ENCODE measurements at places on chromosomes 11 and 22.

- DNase-seq = no peak
Measured at GRCh38 chr11:59200423-59200746, 12.3 kb downstream of the MPEG1 start.

GRCh38 chr11:27085605-27086004 is 45.0 kb downstream of the BBOX1 start:
- no peak for DNase-seq

- no peak for DNase-seq
Measured at GRCh38 chr11:104892723-104893511, 5.3 kb downstream of the CASP12 start.

DNA sequence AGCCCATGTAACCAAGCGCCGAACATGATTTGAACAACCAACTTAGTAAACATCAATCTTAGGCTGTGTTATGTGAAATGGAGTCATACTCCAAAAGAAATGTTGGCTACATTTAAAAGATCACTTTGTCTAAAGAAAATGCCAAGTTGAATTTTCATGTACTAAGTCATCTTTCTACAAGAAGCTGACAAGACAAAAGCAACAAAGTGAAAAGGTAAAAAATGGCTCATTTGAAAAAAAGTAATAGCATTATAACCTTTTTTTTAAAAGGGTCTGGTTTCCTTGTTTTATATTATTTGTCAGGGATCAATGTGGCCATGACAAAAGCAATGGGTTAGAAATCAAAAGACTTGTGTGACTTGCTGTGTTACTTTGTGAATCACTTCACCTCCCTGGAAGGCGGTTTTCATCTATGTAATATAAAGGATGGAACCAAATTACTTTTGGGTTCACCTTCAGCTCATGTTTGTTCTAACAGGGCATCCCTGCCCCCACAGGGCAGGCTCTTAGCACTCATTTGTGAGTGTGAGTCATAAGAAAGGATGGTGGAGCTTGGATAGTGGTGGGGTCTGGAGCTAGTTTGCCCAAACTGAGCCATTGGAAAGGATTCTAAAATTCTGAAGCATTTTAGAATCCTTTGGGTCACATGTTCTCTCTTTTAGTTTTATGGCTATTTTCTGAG is 131.9 kb upstream of the MTMR2 start:
- DNase-seq = no peak

- peak; percentile 59 for DNase-seq
Measured at GRCh38 chr22:30694171-30694639, 469 bp upstream of the OSBP2 start.

DNA sequence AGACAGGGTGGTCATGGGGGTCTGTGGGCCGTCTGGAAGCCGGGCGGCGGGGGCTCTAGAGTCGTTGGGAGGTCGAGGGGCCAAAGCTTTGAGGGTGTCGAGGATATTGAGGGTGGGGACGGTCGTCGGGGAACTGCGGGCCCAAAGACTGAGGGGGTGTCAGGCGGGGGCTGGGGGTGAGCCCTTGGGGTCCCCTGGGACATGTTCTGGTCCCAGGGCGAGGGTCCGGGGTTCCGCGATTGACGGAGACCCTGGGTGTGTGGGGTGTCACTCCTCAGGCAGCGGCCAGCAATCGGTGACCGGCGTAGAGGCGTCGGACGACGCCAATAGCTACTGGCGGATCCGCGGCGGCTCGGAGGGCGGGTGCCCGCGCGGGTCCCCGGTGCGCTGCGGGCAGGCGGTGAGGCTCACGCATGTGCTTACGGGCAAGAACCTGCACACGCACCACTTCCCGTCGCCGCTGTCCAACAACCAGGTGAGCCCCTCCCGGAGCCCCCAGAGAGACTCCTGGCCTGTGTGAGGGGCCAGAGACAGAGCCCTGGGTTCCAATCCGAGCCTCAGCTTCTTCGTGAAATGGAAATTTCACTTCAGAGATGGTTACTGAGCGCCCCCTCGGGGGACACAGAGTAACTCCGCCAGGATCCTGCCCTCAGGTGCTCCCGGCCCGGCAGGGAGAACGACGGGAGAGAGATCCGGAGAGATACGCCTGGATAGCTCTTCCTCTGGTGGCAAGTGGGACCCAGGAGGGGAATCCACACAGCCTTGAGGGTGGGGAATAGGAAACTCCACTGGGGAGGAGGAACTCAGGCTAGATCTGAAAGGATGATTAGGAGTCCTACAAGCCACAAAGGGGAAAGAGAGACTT is 714 bp downstream of the SDF2L1 start:
- DNase-seq = peak; percentile 68

- DNase-seq = no peak
Measured at GRCh38 chr22:35957589-35957988, 71.0 kb downstream of the RBFOX2 start.

- no peak for DNase-seq
Measured at GRCh38 chr11:59418156-59418555, 8.1 kb downstream of the OR5A2 start.

- DNase-seq = no peak
Measured at GRCh38 chr22:38083931-38084631, at the start of gene SLC16A8. Gene SLC16A8 (minus strand): TSS chr22:38084184. CDS start chr22:38082873, 1,311 bp downstream.

- DNase-seq = no peak
Measured at GRCh38 chr11:1077033-1077416, 2.4 kb downstream of the MUC2 start.

DNA sequence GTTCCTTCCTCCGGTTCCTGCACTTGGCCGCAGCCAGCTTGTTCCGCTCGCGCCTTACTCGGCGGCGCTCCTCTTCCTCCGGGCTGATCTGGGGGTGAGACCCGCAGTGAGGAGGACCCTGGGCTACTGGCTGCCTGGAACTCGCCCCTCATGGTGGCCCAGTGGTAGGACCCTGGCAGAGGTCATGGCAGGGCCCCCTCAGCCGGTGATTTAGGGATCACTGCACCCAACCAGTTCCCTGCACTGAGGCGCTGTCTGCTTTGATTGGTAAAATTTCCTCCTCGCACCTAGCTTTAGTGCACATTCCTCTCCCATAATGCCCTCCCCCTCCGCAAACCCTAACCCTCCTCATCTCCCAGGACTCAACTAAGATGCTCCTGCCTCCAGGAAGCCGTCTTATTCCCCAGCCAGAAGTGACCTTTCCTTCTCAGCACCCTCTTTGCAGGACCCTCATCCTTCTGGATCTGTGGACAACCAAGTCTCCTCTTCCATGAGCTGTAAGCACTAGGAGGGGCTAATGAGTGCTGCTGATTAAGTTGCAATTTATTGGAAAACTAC is 3.6 kb downstream of the CCDC85B start:
- DNase-seq = peak; percentile 58

GRCh38 chr11:65419772-65420481 is 2.7 kb upstream of the NEAT1 start:
- peak; percentile 88 for DNase-seq

GRCh38 chr11:9956483-9956882 is 292.6 kb downstream of the SWAP70 start:
- DNase-seq = no peak

- no peak for DNase-seq
Measured at GRCh38 chr11:70510106-70510505, 111.8 kb downstream of the CTTN start.

DNA sequence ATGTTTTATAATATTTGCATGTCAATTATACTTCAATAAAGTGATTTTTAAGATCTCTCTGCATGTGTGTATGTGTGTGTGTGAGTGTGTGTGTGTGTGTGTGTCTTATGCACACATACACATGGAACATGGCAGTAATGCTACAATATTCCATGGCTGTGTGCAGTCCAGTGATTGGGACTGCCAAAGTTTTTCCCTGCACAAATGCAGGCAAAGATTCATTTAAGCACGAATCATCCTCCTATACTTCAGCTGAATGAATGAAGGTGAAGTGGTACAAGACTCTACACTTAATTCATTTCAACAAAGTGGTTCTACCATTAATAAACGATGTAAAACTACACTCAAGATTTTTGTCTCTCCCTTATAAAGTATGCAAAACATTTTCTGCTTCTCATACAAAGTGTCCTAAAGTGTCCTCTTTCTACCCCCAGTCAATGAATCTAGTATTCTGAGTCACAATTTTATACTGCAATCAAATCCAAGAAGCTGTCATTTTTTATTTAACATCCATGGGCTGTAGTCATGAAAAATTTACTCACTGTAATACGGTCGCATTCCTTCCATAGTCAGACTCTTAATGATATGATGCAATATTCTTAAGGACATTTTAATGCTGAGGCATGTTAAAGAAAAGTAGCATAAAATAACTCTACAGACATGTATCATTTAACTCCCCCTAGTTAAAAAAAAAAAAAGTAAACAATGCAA is 132.4 kb downstream of the TTC28 start:
- no peak for DNase-seq

DNA sequence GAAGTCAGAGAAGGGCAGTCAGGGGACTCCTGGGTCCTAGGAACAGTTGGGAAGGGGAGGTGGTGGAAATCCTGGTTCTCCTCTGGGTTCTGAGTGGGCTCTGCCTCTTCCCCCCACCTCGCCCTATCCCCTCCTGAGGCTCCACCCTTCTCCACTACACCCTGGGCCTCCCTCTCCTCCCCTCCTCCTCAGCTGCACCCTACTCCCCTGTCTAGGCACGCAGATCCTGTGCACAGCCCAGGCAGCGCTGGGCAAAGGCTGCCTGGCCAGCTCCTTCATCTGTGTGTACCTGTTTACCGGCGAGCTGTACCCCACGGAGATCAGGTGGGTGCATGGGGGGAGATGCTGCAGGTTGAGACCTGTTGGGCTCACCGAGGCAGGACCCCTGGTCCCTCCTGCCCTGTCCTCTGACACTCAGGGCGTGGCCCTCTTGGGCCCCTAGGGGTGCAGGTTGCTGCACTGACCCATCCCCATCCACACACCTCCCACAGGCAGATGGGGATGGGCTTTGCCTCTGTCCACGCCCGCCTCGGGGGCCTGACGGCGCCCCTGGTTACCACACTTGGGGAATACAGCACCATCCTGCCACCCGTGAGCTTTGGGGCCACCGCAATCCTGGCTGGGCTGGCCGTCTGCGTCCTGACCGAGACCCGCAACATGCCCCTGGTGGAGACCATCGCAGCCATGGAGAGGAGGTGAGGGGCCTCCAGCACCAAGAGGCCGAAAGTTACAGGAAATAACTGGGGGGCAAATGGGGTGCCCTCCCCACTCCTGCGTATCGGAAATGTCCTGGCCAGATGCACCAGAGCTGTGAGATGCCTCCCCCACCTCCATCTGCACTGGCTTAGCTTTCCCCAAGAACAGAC is 25.3 kb upstream of the POLA2 start:
- DNase-seq = no peak

GRCh38 chr11:36803084-36803483 is 205.0 kb upstream of the RAG2 start:
- DNase-seq = no peak

DNA sequence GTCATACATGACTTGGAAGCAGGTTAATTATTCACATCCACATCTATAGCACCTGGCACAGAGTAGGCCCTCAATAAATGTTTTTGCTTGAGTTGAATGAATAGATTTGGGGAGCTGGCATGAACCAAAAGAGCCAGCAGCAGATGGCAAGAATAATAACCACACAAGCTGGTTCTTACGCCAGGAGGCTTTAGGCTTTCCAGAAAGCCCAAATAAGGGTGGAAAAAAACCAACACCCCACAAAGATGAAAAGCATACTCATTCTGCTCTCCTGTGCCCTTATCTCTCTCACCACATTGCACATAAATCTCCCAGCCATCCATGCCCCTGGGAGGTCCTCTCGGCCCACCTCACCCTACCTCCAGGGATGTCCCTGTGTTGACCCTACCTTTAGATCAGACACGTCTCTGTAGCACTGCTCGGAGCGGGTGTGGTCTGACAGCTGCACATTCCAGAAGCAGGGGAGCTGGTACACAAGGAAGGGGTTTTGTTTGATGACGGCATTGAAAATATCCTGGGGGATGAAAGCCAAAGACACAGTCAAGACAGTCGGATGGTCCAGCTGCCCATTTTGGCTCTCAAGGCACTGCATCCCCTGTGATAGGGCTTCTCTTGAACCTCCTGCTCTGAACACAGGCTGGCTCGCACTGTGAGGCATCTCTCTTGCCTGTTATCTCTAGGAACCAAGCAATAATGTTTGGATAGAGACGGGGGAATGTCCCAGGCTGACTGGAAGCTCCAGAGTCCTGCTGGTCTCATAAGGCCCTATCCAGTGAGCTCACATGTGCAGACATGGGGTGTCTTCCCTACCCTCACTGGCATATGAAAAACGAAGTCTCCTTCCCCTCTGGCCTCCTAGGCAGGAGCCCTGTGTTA is 323.6 kb upstream of the SYN3 start:
- DNase-seq = no peak

DNA sequence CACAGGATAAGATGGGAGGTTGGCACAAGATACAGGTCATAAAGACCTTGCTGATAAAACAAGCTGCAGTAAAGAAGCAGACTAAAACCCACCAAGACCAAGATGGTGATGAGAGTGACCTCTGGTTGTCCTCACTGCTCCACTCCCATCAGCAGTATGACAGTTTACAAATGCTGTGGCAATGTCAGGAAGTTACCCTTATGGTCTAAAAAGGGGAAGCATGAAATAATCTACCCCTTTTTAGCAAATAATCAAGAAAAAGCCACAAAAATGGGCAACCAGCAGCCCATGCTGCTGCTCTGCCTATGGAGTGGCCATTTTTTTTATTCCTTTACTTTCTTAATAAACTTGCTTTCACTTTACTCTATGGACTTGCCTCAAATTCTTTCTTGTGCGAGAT is 8.7 kb upstream of the PIWIL4 start:
- DNase-seq = no peak

DNA sequence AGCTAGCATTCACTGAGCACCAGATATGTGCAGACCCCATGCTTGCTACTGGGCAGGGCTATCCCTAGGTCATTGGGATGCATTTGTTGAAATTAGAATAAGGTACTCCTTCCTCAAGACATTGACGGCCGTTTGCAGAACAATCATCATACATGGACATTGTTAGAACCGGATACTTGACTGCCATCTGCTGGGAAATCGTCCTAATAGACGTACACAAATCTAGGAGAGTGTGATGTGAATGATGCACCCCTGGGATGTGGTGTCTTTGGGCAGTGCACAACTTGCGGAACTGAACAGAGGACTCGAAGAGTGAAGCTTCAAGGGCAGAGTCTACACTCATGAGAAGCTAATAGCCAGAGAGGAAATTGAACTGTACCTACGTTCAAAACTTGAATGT is 35.9 kb downstream of the MYO18B start:
- no peak for DNase-seq

DNA sequence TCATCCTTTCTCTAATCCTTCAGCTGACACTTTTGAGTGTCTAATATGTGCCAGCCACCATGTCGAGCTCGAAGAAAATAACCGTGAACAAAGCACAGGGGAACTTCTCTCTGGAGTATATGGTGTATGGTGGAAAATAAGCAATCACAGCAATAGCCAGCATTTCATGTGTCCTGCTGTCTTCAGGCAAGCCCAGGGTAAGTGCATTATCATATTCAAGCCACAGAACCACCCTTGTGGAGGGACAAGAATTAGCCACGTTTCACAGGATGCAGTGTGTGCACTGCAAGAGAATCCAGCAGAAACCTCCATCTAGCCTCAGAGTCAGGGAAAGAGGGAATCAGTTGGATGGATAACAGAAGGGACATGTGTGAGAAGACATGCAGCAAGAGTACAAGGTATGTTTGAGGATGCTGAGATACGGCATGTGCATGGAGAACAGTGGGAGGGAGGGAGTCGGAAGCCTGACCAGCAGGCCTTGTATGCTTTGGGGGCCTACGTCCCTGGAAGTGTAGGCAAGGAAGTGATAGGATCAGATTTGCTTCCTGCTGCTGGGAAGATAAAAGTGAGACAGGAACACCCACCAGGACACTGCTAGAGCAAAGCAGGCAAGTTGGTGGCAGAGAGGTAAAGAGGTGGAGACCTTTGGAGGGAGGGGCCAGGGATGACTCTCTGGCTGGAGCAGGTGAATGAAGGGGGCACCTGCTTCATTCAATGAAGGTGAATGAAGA is 14.7 kb upstream of the GNAZ start:
- DNase-seq = no peak
